ENCODE measurements at places on chromosomes 2 and 18.
A peak's percentile ranks its signal among the peaks of the same experiment; 100 is the strongest.

DNA sequence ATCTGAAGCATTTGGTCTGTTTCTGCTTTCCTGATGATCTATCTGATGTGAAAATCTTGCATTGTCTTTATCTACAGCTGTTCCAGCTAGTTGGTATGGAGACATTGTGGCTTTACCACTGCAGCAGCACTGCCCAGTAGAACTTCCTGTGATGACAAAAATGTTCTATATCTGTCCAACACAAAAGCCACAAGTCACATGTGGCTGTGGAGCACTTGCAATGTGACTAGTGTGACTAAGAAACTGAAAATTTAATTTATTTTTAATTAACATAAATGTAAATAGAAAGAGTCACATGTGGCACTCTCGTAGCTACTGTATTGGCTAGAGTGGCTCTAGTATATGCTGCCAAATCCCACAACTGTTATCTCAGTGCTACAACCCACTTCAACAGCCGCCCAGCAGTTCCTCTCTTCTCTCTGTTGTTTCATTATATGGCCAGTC is 425.7 kb downstream of the SETBP1 start:
- peak; percentile 46 for DNase-seq

GRCh38 chr18:9943311-9943710 is 29.5 kb downstream of the VAPA start:
- no peak for DNase-seq

DNA sequence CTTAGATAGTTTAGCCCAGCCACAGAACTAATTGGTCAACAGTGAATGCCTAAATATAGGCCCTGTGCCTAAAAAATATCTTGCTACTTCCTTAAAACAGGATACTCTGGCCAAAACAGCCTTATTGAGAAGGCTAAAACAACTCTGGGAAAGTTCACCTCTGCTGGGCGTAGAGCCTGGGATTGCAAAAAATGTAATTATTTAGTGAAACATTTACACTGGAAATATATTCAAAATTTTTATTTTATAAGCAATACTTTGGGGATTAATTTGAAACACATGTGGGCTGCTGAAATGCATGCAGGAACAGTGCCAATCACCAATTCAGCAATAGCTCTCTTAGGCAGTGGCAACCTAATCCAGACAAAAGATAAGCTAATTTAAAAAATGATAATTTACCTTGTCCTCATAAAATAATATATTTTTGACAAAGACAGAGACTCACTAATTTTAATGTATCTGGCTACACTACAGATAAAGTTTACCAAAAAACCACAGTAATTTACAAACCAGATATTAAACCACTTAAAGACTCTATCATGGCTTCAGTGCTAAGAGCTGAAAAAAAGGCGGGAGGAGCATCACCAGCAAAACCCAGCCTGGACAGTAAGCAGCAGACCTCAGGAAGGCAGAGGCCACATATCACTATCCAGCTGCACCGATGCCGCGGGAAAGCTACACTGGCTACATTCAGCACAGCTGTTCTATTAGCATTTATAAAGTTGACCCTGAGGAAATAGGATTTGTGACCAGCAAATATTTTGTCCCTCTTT is 18.5 kb downstream of the TRAK2 start:
- DNase-seq, result peak; percentile 49

- DNase-seq, result no peak
Measured at GRCh38 chr2:214575465-214575864, 164.6 kb downstream of the VWC2L start.

GRCh38 chr2:134897932-134898331 is 20.7 kb upstream of the CCNT2 start:
- peak; percentile 11 for DNase-seq

- DNase-seq, result peak; percentile 55
Measured at GRCh38 chr2:12498704-12499103, 218.0 kb upstream of the TRIB2 start.

DNA sequence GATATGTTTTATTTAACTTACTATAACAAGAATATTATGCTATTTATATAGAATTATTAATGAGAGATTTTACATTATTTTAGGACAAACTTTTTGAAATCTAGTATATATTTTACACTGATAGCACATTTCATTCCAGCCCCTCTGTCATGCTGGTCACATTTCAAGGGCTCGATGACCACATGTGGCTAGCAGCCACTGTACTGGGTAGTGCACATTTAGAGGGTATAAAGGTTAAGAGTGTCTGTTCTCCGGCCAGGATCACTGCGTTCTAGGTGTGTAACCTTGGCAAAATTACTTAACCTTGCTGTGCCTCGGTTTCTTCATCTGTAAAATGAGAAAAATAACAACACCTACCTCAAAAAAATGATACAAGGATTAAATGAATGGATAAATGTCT is 87.2 kb upstream of the TNP1 start:
- no peak for DNase-seq

DNA sequence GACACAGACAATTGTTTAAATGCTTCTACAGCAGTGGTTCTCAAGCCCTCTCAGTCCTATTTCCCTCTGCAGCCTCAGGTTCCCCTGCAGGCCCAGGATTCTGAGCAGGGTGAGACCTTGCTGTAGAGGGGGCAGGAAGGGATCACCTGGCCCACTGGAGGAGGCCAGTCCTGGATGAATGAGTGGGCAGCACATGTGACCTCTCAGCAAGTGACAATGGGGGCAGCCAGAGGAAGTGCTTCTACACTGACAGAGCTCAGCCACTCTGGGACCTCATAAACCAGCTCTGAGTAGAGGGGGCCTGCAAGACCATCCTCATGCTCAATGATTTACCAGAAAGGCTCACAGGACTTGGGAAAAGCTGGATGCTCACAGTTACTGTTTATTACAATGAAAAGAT is 63.2 kb downstream of the ASB1 start:
- DNase-seq, result no peak

All from GM03348 (cell line).